ENCODE measurements at places on chromosomes 7 and 10.

GRCh38 chr7:143479055-143479766, 1.5 kb downstream of the TAS2R41 start:
- no peak for DNase-seq

- DNase-seq: no peak
Measured at GRCh38 chr7:135690566-135690965, 28.3 kb downstream of the STMP1 start.

DNA sequence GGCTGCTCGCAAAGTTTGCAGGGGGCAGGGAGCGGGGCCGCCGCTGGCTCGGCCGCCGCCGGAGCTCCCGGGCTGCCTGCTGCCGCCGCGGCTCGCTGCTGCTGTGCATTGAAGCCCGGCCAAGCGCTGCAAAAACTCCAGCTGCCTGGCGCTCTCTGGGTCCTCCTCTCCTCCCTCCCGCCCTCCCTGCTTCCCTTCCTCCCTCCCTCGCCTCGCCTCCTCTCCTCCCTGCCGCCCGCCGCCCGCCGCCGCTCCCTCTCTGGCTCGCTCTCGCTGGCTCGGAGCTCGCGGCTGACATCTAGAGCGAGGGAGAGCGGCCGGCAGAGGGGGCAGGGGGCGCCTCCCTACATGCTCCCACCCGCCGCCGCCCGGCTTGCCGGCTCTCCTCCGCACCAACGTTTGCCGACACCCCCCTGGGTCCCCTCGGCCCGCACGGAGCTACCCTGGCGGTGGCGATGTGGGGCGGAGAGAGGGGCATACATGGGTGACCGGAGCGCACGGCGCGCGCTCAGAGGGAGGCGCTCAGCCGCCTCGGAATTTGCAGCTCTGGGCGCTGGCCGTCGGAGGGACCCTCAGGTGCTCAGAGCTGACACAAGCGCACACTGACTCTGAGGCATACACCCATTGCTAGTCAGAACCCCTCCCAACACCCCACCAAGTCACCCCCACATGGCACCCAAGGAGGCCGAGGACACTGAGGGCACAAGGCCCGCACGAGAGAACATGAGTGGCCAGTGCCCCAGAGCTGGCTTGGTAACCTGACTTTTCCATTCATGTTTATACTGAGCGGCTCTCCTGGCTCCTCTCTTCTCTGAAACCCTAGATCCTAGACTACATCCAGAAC, 1.2 kb upstream of the PLXNA4 start:
- DNase-seq: no peak

DNA sequence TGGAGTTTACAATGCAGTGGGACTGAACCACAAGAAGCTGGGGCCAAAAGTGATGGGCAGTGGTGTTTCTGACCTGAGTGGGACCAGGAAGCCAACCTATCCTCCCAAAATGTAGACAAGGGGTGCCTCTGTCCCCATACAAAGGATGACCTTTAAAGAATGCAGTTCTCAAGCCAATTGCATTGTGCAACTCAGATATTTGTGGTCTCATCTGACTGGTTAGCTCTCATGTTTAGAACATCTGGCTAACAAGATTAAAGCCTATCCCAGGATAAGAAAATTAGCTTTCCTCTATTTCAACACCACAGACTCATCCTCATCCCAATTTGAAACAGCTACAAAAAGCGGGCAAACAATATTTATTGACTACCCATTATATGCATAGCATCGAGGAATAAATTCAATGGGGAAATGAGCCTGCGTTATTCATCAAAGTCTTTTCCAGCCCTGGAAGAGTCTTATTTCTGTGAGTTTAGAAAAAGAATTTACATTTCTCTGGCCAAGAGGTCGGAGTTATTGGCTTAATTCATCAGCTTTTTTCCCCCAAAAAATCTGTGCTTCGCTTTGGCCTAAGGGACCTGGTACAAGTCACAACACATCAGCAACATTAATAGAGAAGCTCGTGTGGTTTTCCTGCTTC, 26.7 kb downstream of the ELMO1 start:
- no peak for DNase-seq

DNA sequence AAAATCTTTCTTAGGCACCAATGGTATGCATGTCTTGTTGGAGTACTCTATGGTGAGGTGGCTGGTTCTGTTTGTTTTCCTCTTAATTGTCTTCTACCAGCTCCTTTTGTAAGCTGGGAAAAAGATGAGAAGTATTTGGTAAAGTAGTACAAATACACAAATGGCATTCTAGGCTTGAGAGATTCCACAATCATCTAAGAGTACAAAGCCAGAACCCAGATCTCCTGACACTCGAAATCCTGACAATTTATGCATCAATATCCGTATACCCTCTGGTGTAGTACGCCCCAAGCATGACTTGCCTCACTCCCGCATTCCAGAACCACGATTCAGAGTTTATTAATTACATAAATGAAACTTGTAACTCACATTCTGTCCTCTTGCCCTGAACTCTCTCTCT, 43.5 kb downstream of the CDCA7L start:
- no peak for DNase-seq

GRCh38 chr7:148303295-148304082, 287.1 kb upstream of the C7orf33 start:
- DNase-seq: no peak

GRCh38 chr7:117448655-117449054, 21.4 kb upstream of the ASZ1 start:
- DNase-seq: no peak
